ENCODE measurements at places on chromosomes 3 and 15.

- DNase-seq: no peak
These were observed 36.9 kb downstream of the PCOLCE2 start for GRCh38 chr3:142852009-142852408.

DNA sequence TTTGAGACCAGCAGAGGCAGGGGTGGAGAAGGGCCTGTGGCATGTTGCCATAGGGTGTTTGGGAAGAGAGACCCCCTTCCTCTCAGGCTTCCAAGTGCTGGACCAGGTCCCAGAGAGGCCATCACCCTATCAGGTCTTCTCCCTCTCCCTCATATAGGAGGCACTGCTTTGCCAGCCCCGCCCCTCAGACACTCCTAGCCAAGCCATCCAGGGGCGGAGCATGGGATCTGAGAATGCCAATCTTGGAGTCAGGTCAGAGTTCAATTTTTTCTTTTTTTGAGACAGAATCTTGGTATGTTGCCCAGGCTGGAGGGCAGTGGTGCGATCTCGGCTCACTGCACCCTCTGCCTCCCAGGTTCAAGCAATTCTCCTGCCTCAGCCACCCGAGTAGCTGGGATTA lies 32.7 kb downstream of the CRABP1 start:
- DNase-seq: no peak

DNA sequence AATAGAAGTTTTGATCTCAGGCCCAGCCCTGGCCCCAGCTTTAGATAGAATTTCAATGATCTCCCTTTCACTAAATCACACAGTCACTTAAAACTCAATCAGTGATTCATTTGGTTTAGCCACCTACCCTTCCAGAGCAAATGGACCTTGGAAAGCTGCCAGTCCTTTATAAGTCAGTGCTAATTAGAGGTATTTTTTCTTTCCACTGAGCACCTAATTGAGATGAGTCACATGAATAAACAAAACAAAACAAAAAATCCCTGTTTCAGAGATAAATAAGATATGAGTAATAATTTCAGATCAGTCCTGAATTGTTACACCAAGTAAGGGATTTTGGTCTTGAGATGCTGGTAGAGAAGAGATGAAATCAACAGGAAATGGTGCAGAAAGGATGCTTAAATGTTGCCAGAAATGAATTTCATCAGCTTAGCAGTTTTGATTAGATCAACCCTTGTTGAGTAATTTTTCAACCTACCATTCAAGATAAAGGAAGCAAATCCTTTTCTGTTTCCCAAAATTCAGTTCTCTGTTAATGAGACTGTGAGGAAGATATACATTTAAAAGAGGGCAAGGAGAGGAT lies 352.0 kb upstream of the COL8A1 start:
- DNase-seq: no peak

- DNase-seq: no peak
These were observed 225.7 kb upstream of the ADAMTS9 start for GRCh38 chr3:64913515-64913914.

DNA sequence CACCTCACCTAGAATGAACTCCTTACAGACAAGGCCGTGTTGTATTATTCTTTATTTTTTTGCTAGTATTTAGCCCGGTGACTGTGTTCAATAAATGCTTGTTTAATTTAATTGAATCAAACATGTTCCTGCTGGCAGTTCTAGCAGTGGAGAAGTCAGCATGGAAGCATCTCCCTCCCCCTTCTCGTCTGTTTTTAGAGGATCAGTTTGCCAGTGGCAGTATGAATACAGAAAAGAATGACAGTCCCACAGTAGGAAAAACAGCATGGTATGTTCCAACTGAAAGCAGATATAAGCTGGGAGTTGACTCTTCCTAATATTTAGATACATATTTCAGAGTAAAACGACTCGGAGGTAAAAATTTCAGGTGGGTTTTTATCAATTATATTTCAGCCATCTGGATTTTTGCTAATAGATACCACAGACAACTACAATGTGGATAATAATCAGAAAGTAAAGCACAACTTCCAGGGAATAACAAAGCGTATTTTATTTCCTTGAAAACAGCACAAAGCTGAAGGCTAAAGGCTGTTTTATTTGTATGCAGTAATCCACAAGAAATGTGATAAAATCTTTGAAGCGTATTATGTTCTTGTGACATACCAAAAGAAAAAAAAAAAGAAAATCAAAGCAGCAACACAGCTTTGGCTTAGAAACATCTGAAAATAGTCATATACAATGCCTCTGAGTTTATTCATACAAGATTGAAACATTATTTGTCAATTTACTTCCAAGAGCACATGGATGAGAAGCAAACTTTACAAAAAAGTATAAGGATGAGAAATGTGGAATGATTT lies 244.5 kb upstream of the KCNMB2 start:
- DNase-seq: no peak

- DNase-seq: no peak
These were observed 59.9 kb upstream of the DGKG start for GRCh38 chr3:186421946-186422345.

DNA sequence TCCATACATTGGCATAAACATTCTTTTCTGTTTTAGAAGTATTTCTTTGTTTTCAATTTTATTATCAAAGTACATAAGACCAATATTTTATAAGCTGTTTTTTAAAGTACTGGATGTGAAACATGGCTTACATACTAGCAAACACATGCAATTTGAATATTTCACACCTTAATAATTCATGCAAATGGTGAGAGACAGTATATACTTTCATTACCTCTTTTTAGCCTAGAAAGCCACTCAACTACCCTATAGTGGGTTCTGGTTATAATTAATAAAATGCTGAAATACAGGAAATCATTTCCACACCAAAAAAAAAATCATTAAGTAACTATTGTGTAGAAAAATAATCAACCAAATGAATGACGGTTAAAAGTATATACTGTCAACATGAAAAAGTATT lies 38.5 kb upstream of the MELTF start:
- DNase-seq: no peak

DNA sequence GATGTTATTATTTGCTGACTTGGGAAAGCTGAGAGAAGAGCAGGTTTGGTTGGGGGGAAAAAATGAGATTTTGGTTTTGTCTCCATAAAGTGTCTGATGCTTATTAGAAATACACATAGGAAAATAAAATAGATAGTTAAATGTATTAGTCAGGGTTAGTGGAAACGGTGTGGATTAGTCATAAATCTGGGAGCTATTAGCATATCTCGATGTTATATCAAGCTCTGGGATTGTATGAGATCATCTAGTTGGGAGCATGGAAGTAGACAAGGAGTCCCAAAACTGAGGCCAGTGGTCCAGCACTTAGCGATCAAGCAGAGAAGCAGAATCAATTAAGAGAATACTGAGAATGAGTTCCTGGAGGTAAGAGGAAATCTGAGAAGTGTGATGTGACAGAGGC lies 845.5 kb downstream of the ROBO2 start:
- no peak for DNase-seq

- no peak for DNase-seq
These were observed 152.8 kb downstream of the DNAJB8 start for GRCh38 chr3:128313935-128314334.

DNA sequence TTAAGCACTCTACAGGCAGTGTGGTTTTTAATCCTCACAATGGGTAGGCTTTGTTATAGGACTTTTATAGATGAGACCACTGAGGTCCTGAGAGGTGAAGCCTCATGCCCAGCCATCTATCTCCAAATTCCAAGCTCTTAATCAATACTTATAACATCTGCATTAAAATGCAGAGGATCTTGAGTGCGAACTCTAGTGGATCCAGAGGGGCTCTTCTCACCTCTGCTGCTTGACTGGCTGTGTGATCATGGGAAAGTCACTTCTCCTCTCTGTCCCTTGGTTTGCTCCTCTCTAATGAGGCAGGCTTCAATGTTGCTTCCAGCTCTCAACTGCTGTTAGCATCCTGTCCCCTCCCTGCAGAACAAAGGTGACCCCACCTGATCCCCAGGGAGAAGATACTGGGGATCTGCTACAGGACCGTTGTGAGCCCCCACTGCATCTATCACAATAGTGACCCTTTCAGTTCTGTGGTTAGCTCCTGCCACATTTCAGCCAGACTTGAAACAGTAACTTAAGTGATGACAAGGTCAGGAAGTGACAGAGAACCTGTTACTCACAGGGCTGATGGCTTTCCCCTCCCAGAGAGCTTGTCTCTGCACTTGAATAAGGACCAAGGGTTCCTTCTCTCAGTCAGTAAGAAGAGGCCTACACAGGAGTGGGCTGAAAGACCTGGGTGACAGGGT lies 1.3 kb downstream of the SLC27A2 start:
- DNase-seq: no peak

Measured in SIG-M5 (cell line).